ENCODE measurements at places on chromosomes 4 and X. TPM values are rescaled to one million over a fixed set of nuclear protein-coding genes. Genes with fewer than 3 reads are reported as not detected.
A peak's percentile ranks its signal among the peaks of the same experiment; 100 is the strongest.

DNA sequence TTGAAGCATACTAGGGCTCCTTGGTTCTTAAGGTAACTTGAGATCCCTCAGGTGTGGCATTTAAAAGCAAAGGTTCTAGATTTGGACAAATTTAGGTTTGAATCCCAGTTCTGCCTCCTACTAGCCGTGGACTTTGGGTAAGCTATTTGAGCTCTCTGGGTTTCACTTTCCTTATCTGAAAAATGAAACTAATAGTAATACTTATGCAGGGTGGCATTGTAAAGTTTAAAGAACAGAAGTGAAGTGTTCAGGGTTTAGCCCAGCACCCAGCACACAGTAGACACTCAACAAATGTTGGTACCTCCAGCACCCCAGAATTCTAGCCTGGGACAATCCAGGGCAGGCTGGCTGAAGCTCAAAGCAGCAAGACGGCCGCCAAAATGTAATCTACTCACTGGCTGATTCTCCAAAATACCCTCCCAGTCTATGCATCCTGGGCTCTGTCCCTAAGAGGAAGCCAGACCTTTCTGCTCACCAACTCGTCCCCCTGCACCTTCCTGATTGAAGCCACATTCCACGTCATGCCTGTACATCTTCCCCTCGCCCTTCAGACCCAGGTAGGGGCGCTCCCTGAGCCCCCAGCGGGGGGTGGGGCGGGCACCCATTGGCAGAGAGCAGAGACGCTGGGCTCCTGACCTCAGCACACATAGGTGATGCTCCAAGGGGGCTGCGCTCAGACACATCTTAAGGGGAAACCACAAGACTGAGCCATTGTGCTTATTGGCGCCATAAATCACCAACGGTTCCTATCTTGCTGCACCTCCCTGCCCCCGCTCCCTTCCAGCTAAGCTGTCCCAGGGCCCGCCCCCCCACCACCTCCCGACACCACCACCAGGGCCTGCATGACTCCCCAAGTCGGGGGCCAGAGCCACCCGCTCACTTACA lies 160.6 kb downstream of the BCOR start:
- no peak for DNase-seq

GRCh38 chrX:143580266-143580665 lies 55.6 kb downstream of the SLITRK4 start:
- DNase-seq = no peak

GRCh38 chr4:98626350-98626749 lies 32.1 kb downstream of the TSPAN5 start:
- DNase-seq = peak; percentile 94

DNA sequence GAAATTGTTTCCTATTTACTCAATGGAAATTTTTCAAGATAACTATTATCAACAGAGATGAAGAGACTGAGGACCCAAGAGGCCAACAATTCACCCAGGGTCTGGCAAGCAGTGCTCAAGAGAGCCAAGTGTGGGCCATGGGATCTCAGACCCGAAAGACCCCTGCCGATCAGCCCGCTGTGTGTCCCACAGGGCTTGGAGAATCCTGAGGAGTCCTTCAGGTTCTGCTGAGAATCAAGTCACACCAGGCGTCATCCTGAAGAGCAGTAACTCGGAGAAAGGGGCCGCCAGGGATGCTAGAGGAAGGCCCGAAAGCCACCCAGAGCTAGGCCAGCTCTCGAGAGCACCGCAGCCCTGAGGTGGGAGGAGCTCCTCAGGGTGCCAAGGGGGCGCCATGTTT lies 48.7 kb downstream of the FGFRL1 start:
- no peak for DNase-seq

UGT2B15 gene
- total RNA-seq = not detected

HERC5 gene
- under 0.01 TPM for total RNA-seq

PNMA6A gene
- 0.18 TPM for total RNA-seq

LRAT gene
- total RNA-seq = under 0.01 TPM

TRIM61 gene
- 4.7 TPM for total RNA-seq

PIR gene
- total RNA-seq = 5.8 TPM

Data from IMR-90 (cell line).